KBM-7 (cell line): ENCODE measurements at places on chromosomes 11 and 22.

DNA sequence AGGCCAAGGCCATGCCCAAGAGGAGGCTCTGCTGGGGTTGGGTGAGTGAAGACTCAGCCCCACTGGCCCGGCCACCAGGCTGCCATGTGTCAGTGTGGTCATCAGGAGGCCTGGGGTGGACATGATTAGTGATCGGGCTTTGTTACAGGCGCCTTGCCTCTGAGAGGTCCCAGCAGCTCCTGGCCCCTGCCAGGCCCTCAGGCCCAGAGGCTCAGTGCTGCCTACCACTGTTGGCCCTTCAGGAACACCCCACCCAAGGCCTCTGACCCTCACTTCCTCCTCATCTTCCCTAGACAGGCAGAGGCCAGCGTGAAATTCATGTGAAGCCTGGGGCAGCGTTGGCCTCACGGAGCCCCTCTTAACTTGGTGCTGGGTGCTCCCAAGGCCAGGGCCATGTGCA is 2.2 kb downstream of the MRPL23 start:
- DNase-seq, result no peak

DNA sequence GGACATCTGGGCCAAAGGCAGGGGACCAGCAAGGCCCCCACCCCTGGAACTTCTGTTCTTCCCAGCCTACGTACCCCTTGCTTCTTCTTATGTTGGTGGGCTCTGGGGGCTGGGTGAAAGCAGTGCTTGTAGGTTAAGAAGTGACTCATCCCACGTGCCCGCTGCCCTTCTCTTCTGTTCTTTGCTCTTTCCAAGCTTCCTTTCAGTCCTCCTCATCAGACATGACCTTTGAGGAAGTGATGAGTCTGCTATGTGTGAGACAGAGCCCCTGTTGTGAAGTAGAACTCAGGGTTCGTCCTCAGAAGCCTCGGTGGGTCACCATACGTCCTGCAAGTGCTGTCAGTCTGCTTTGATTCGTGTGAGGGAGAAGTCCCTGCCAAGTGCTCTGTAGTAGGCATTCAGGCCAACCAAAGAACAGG is 12.7 kb downstream of the MED15 start:
- DNase-seq, result no peak

DNA sequence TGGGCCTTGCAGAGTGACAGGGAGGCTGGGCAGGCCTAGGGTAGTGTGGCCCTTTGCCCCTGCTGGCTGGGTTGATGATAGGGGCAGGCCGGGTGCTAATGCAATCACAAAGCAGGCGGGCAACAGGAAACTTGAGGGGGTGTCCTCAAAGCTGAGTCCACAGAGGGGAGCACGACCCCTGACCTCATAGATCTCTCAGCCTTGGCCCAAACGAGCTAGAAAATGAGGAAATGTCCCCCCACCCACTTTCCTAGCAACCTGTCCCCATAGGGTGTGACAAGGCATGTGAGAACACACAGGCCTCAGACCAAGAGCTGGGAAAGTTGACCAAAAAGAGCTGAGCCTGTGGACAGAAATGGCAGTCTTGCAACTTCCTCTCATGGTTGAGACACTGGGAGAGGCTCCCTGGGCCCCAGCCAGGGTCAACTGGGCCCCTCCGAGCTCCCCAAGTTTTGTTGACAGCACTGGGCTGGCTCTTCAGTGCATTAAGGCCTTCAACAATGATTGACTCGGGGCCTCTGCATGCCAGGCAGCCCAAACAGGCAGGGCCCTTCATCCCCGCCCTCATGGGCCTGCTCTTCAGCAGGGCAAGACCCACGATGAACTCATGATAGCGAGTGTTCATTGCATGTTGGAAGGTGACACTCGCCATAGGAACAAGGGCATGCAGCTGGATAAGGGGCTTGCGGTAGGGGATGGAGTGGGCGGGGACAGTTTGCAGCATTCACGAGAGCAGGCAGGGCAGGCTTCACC is 9.8 kb upstream of the SPI1 start:
- no peak for DNase-seq

DNA sequence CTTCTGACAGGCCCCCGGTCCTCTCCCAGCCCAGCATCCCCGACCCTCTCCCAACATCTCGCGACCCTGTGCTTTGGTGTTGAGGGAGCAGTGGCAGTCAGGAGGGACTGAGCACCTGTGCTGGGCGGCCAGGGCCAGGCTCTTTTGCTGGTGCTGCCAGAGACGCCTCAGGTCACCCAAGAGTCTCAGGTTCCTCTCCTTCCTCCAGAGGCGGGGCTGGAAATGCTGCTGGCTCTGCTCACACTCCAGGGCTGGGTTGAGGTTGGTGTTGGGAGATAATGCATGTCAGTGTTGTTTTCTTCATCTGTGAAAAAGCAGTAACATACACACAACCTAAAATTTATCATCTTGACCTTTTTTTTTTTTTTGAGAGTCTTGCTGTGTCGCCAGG is 1.2 kb upstream of the IGLL1 start:
- DNase-seq, result no peak

- DNase-seq, result no peak
Observed at GRCh38 chr11:44548032-44548695, 17.3 kb upstream of the CD82 start.

GRCh38 chr11:57779276-57779675 is 17.7 kb downstream of the CTNND1 start:
- DNase-seq, result no peak

DNA sequence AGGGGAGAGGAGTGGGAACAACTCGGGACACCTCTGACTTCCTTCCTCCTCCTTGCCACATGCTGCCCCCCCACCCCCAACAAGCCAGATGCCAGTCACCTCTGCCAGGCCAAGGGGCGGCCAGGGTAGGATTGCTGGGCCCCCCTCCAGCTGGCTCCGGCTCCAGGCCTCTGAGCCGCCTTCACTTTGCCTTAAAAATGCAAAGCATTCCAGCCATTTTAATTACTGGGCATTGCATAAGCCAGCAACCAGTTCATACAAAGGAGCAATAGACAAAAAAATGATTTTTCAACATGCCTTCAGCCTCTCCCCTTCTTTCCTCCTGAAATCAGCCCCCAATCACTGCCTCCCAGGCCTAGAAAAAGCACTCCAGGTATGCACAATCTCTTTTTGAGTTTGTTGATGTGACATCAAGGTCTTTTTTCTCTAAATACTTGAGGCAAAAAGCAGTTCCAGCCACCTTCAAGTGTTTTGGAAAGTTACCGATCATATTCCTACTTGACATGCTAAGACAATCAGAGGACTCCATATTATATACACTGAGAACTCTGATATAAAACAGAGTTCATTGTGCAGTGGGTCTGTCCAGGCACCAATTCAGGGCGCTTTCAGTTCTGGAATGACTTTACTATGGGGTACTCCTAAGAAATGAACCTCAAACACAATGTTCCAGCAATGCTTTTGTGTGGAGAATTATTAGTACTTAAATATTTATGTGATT is 12.4 kb upstream of the TIMP3 start:
- DNase-seq, result no peak

- no peak for DNase-seq
Observed at GRCh38 chr11:108945341-108945740, 280.5 kb downstream of the DDX10 start.

GRCh38 chr11:133197425-133197824 is 334.9 kb downstream of the OPCML start:
- no peak for DNase-seq

GRCh38 chr11:66841861-66842260 is 1.4 kb upstream of the RCE1 start:
- no peak for DNase-seq

- no peak for DNase-seq
Observed at GRCh38 chr11:78684377-78684776, 109.7 kb upstream of the NARS2 start.

- DNase-seq, result no peak
Observed at GRCh38 chr22:19533049-19533626, 8.9 kb upstream of the CLDN5 start.

DNA sequence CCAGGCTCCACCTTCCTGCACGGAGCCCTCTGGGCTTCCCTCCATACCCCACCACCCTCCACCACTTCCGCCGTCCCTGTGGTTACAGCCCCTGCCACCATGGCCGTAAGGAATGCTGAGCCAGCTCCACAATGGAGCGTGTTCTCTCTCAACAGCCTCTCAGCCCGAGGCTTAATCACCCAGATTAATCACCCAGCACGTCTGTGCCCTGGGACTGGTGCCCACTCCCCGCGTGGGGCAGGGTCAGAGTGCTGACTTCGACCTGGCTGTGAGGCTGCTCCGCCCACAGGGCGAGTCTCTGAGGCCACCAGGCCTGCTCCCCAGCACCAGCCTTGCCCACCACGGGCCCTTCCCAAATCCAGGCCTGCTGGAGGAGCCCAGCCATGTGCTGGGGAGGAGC is 4.0 kb upstream of the TH start:
- no peak for DNase-seq

DNA sequence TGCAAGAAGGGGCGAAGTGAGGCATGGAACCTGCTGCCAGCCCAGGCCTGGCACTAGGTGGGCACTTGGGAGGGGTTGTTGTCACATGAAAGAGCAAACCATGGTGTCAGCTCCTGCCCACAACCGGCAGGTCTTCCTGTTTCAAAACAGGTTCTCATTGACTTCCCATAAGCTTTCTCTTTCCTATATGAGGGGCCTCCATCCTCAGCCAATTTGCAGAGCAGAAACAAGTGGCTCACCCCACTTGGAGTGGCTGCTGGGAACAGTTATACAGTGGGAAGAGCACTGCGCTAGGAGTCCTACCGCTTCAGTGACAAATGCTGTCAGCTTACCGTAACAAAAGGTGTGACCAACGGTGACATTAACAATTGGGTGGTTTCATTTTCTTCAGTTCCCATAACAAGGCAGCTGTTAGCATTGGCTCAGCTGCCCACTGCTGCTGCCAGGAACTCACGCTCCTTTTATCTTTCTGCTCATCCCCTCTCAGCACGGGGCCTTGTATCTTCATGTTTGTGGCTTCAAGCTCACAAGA is 10.2 kb upstream of the SSTR3 start:
- no peak for DNase-seq

- DNase-seq, result no peak
Observed at GRCh38 chr11:111870522-111870885, 877 bp downstream of the ALG9 start.

- peak; percentile 63 for DNase-seq
Observed at GRCh38 chr11:11069841-11070835, 212.3 kb upstream of the ZBED5 start.

- no peak for DNase-seq
Observed at GRCh38 chr11:68831124-68831523, 10.6 kb downstream of the CPT1A start.

- no peak for DNase-seq
Observed at GRCh38 chr11:88603091-88603867, 265.7 kb upstream of the CTSC start.

GRCh38 chr11:32538804-32539203 is 44.8 kb upstream of the EIF3M start:
- DNase-seq, result no peak

- DNase-seq, result no peak
Observed at GRCh38 chr11:47105974-47106373, 70.7 kb downstream of the ARFGAP2 start.

- peak; percentile 98 for DNase-seq
Observed at GRCh38 chr11:62025487-62026105, 58.2 kb upstream of the FTH1 start.

- DNase-seq, result no peak
Observed at GRCh38 chr22:35792506-35792905, 74.8 kb downstream of the APOL5 start.

- DNase-seq, result no peak
Observed at GRCh38 chr11:121814296-121814695, 301.7 kb downstream of the BLID start.

- DNase-seq, result no peak
Observed at GRCh38 chr22:42459287-42460063, 27.3 kb upstream of the NFAM1 start.

GRCh38 chr11:120028897-120029258 is 109.0 kb downstream of the TRIM29 start:
- no peak for DNase-seq

DNA sequence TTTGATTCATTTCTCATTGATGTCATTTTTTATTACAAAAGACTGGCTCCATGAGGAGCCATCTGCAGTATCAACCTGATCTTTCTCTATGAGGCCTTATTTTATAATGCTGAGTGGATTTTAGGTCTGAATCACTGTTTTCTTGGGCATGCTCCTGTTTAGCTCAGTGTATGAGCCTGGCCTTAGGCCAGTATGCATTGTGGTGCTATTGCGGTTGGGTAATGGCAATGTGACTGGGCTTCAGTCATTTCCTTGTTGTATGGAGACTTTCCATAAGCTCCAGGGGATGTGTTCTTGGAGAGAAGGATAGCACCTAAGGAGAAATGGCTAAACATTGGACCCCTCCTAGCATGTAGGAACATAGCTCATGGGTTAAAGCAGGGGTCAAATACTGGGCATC is 293.2 kb downstream of the NELL1 start:
- no peak for DNase-seq

- DNase-seq, result no peak
Observed at GRCh38 chr11:45554230-45554967, 111.0 kb downstream of the CHST1 start.

DNA sequence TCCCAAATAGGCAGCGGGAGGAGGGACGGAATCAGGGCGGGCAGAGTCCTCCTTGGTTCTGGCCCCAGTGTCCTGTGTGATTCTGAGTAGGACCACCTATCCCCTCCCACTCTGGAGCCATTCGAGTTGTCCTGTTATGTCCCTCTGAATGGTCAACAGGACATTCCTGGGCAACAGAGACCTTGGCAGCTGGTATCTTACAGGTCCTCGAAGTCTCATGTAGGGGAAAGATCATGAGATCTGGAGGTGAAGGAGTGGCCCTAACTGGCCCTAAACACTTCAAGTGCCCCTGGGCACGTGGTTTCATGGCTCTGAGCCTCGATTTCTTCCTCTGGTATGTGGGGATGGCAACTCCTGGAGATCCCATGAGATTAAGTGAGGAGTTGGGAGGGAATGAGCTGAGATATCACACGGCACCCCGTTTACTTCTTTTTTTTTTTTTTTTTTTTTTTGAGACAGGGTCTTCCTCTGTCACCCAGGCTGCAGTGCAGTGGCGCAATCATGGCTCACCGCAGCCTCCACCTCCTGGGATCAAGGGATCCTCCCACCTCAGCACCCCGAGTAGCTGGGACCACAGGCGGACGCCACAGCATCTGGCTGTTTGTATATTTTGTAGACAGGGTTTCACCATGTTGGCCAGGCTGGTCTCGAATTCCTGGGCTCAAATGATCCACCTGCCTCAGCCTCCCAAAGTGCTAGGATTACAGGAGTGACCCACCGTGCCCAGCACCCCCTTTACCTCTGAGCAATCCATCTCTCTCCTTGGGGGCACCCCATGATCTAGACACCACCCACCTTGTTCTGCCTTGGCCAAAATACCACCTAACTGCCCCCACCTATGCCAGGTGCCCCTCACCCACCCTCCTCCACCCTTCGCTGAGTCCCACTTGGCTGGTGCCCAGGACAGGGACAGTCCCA is 6.8 kb downstream of the LIF start:
- no peak for DNase-seq

DNA sequence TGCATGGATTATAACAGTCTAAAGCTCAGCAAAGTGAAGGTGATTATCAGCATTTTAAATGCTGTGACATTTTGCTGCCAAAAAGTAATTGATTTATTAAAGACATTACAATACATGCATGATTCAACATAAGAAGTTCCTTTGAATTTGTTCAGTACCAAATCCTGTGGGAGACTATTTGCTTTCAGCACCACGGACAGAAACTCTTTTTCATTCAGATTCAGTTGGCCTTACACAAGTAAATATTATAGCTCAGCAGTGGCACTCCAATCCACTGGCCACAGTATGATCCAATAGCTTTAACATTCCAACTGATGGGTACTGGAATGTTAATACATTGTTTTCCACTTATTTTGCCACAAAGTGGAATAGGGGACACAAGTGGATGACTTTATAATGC is 806.7 kb downstream of the NTM start:
- DNase-seq, result peak; percentile 12

- no peak for DNase-seq
Observed at GRCh38 chr11:45546366-45546765, 119.1 kb downstream of the CHST1 start.

- DNase-seq, result no peak
Observed at GRCh38 chr11:96205460-96205809, 137.6 kb downstream of the MAML2 start.
